ENCODE measurements at places on chromosomes 5 and 9. TPM values are rescaled to one million over a fixed set of nuclear protein-coding genes. Genes with fewer than 3 reads are reported as not detected.

GRCh38 chr5:144060598-144060997, 109.9 kb downstream of the YIPF5 start:
- H3K4me3 ChIP-seq = no peak overlapping the region
- H3K4me1 ChIP-seq = no peaks in the 10 kb centered on the region
- no peaks in the 10 kb centered on the region for H3K27me3 ChIP-seq
- H3K27ac ChIP-seq = no peak overlapping the region
- DNase-seq = no peak
- H3K36me3 ChIP-seq = no peaks in the 10 kb centered on the region

GRCh38 chr5:156879665-156880285, 29.7 kb downstream of the PPP1R2B start:
- no peaks in the 10 kb centered on the region for H3K4me1 ChIP-seq
- H3K4me3 ChIP-seq = no peak overlapping the region
- no peaks in the 10 kb centered on the region for H3K36me3 ChIP-seq
- H3K27me3 ChIP-seq = no peaks in the 10 kb centered on the region

- H3K36me3 ChIP-seq = no peaks in the 10 kb centered on the region
- DNase-seq = no peak
- no peaks in the 10 kb centered on the region for H3K27me3 ChIP-seq
- no peak overlapping the region for H3K27ac ChIP-seq
- peak overlapping the region; percentile 74 for H3K4me3 ChIP-seq
These were observed 526 bp upstream of the STXBP1 start for GRCh38 chr9:127611603-127611898.

GRCh38 chr5:173498286-173498685, 118.2 kb downstream of the BOD1 start:
- no peak overlapping the region for H3K4me3 ChIP-seq
- H3K27ac ChIP-seq = no peak overlapping the region
- no peaks in the 10 kb centered on the region for H3K4me1 ChIP-seq
- no peak for DNase-seq
- no peaks in the 10 kb centered on the region for H3K36me3 ChIP-seq

DNA sequence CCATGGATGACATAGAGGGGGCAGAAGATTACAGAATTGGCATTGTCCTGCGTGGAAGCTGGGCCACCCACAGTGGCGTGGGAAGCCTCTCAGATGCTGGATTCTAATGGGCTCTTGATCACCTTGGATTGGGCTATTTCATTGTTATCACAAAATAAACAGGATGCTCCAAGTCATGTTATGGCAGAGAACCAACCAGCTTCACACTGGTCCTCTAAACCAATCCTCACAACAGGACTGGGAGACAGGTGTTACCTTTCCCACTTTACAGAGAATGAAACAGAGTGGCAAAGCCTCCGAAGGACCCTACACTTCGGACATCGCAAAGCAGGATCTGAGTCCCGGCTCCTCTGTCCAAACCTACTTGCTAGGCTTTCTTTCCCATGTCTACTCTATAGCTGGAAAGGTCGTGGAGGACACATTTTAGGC, 455 bp upstream of the SMIM3 start:
- no peak for DNase-seq
- H3K4me1 ChIP-seq = peaks cover 44% of the 10 kb centered on the region
- no peaks in the 10 kb centered on the region for H3K36me3 ChIP-seq
- H3K27ac ChIP-seq = peak overlapping the region; percentile 93
- no peaks in the 10 kb centered on the region for H3K27me3 ChIP-seq

- no peak overlapping the region for H3K4me3 ChIP-seq
- no peaks in the 10 kb centered on the region for H3K4me1 ChIP-seq
- DNase-seq = peak; percentile 82
- H3K36me3 ChIP-seq = no peaks in the 10 kb centered on the region
- no peak overlapping the region for H3K27ac ChIP-seq
These were observed 25.9 kb downstream of the GALNT12 start for GRCh38 chr9:98833090-98833956.

GRCh38 chr9:110116543-110116885, 91.4 kb downstream of the C9orf152 start:
- H3K36me3 ChIP-seq = no peaks in the 10 kb centered on the region
- no peak for DNase-seq
- H3K27me3 ChIP-seq = no peaks in the 10 kb centered on the region
- no peak overlapping the region for H3K4me3 ChIP-seq
- H3K27ac ChIP-seq = no peak overlapping the region

DNA sequence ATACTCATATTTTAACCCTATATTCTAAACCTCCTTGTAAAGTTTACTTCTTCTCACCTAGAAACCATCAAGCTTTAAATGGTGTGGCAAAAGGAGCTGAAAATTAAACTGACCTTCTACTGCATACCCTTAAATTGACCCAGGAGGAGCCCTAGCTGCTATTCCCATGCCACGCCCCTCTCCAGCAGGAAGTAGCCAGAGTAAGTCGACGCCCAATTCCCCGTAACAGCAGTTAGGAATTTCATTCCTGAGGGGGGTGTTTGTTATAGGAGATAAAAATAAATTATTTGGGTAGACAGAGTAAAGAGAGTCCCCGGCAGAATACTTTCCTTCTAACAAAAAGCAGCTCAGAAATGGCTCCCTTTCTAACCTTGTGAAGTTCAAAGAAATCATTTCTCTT, 111.8 kb upstream of the FAM174A start:
- H3K27ac ChIP-seq = no peak overlapping the region
- H3K4me3 ChIP-seq = no peak overlapping the region
- H3K36me3 ChIP-seq = no peaks in the 10 kb centered on the region
- H3K4me1 ChIP-seq = no peaks in the 10 kb centered on the region
- H3K27me3 ChIP-seq = no peaks in the 10 kb centered on the region

DNA sequence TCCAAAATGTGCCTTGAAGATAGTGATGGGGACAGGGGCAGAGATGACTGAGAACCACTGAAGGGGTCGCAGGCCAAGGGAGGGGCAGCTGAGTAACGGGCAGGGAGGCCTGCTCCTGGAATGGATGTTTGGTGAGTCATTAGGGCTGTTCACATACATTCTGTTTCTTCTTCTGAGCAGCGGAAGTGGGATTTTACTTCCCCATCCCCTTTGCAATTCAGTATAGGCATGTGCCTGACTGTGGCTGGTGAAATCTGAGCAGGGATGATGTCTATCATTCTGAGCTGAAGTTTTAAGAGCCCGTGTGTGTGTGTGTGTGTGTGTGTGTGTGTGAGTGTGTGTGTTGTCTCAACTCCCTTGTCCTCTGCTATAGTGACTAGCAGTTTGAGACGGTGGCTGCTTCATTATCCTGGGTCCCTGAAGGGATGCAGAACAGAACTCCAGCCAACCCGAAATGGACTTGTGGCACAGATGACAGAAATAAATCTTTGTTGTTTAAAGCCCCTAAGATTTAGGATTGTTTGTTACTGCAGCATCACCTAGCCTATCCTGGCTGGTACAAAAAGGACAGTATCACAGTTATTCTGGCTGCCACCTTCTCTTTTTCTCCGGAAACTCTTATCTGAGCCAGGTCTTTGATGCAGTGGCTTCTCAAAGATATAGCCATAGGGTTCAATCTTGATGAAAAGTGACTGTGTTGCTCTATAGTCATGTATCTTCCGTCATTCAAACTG, 29.2 kb upstream of the TGFBI start:
- H3K36me3 ChIP-seq = no peaks in the 10 kb centered on the region
- H3K27me3 ChIP-seq = no peaks in the 10 kb centered on the region
- DNase-seq = no peak
- H3K27ac ChIP-seq = no peak overlapping the region
- peaks cover 3% of the 10 kb centered on the region for H3K4me1 ChIP-seq

- DNase-seq = no peak
- H3K4me3 ChIP-seq = no peak overlapping the region
- H3K4me1 ChIP-seq = no peaks in the 10 kb centered on the region
- H3K36me3 ChIP-seq = no peaks in the 10 kb centered on the region
- H3K27me3 ChIP-seq = no peaks in the 10 kb centered on the region
These were observed 1043.8 kb upstream of the EDIL3 start for GRCh38 chr5:85428426-85428934.

GRCh38 chr5:88144219-88145001, 124.2 kb downstream of the TMEM161B start:
- H3K36me3 ChIP-seq = no peaks in the 10 kb centered on the region
- peak overlapping the region; percentile 50 for H3K4me3 ChIP-seq
- peaks cover 25% of the 10 kb centered on the region for H3K4me1 ChIP-seq
- peak overlapping the region; percentile 66 for H3K27ac ChIP-seq

- no peaks in the 10 kb centered on the region for H3K27me3 ChIP-seq
- no peak overlapping the region for H3K4me3 ChIP-seq
- no peaks in the 10 kb centered on the region for H3K4me1 ChIP-seq
- H3K27ac ChIP-seq = no peak overlapping the region
- H3K36me3 ChIP-seq = no peaks in the 10 kb centered on the region
These were observed 33.6 kb downstream of the TLR4 start for GRCh38 chr9:117737721-117738226.

DNA sequence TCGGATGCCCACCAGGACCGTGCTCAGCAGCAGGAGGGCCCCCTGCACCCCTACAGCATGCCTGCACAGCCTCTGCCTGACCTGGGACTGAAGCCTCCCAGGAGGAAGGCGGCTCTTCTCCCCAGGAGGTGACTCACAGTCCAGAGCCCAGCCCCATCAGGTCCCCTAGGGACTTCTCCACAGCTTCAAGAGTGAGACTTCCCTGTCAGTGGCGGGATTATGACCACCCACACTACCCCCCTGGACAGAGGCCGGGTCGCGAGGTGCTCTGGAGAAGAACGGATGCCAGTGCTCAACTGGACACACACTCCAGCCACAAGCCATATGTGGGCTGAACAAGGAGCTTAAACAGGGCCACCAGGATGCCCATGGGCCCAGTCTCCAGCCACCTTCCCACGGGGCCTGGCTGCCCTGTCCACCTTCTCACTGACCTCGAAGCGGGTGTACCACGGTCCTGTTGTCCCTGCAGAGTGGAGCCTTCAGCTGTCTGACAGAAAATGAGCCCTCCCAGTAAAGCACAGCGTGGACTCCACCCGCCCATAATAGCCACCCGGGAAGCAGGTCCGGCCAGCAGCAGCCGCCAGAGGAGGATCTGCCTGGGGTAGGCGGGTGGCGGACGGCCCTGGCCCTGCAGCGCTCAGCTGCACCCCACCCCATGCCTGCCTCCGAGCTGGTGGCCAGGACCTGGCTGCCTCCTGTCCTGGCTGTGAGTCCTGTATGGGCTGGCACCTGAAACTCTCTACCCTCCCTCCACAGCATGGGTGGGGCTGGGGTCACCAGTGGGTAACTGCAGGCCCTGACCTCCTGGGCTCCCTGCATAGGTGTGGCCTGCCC, 54.7 kb downstream of the SEMA4D start:
- no peaks in the 10 kb centered on the region for H3K27me3 ChIP-seq
- H3K4me1 ChIP-seq = peaks cover 26% of the 10 kb centered on the region
- H3K36me3 ChIP-seq = no peaks in the 10 kb centered on the region
- DNase-seq = no peak

- H3K4me1 ChIP-seq = no peaks in the 10 kb centered on the region
- H3K4me3 ChIP-seq = no peak overlapping the region
- no peaks in the 10 kb centered on the region for H3K27me3 ChIP-seq
- no peak overlapping the region for H3K27ac ChIP-seq
These were observed 35.1 kb upstream of the JADE2 start for GRCh38 chr5:134490255-134490924.

DNA sequence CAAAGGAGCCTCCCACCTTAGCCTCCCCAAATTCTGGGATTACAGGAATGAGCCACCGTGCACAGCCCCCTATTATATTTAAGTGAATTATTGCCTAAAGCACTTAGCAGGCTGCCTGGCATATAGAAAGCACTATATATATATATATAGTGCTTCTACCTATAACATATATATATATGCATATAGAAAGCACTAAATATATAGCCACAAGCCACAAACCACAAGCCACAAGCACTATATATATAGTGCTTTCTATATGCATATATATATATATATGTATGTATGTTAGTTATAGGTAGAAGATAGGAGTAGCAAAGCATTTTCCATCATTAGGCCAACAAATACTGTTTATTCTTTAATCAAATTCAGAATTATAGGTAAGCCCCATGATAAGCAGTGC, 185.8 kb downstream of the CWC27 start:
- no peaks in the 10 kb centered on the region for H3K36me3 ChIP-seq
- H3K27me3 ChIP-seq = no peaks in the 10 kb centered on the region
- no peak overlapping the region for H3K4me3 ChIP-seq
- H3K4me1 ChIP-seq = no peaks in the 10 kb centered on the region
- no peak for DNase-seq

GRCh38 chr9:93629920-93630319, 53.5 kb downstream of the PHF2 start:
- no peak overlapping the region for H3K27ac ChIP-seq
- H3K36me3 ChIP-seq = peaks cover 29% of the 10 kb centered on the region
- DNase-seq = no peak
- no peak overlapping the region for H3K4me3 ChIP-seq

DNA sequence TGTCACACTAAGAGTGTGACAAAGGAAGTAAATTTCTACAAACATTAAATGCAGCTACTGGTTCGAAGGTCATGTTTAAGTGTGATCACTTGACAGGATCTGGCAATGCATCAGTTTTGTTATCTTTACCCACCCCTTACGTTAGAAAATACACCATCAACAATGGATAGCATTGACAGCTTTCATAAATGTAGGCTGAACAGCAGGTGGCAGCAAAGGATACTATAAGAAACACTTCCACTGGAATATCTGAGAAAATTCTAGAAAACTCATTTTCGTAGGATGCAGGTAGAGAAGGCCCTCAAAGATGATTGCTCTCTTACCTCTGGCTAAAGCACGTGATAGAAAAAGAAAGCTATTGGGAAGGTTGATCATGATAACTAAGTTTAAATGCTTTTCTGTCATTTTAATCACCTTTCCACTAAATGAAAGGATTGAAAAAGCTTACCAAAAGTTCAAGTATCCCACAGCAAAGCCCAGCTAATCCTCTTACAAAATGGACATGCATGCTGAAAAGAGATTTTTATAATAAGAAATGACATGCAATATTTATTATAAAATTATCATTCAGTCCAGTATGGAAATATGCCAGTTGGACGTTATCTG, 292.5 kb downstream of the PARP8 start:
- H3K4me3 ChIP-seq = no peak overlapping the region
- H3K36me3 ChIP-seq = no peaks in the 10 kb centered on the region
- H3K4me1 ChIP-seq = peaks cover 8% of the 10 kb centered on the region
- H3K27me3 ChIP-seq = peaks cover 43% of the 10 kb centered on the region
- no peak overlapping the region for H3K27ac ChIP-seq

DNA sequence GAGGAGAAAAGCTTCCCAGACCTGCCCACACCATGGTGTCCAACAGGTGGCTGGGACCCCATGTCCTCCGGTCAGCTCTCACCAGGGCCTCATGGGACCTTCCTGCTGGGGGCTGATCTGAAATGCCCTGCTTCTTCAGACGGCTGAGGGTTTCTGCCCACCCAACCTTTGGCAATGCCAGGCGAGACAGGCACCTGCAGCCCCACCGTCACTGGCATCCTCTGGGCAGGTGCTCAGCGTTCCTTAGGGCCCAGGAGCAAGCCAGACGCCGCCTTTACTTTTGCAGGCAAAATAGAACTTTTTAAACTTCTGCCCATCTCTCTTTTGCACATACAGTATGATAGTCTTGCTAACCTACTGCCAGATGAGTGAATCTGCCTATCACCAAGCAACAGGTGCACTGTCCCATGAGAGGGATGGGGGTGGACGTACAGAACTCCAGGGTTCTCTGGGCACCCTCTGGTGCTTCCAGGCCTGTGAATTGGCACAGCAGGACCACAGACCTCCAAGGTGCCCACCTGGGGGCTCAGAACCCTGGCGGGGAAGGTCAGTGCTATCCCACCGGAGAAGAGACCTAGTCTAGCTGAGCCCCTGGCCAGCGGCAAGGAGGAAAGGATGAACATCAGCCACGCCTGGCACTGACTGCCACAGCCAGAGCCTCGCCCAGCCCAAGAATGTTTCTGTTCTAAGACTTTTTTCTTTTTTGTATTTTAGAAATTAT, 7.5 kb downstream of the OBP2B start:
- H3K27me3 ChIP-seq = peaks cover 10% of the 10 kb centered on the region
- H3K4me3 ChIP-seq = no peak overlapping the region
- no peaks in the 10 kb centered on the region for H3K4me1 ChIP-seq
- H3K36me3 ChIP-seq = no peaks in the 10 kb centered on the region
- no peak overlapping the region for H3K27ac ChIP-seq

MELK gene
- 1.2 TPM for total RNA-seq

C9orf78 gene
- 36.6 TPM for total RNA-seq

IL3 gene
- not detected for total RNA-seq

TOR2A gene
- 17.3 TPM for total RNA-seq
